Caco-2 (cell line): ENCODE measurements at places on chromosomes 4 and X.

GRCh38 chr4:99878604-99879003 lies 15.6 kb downstream of the LAMTOR3 start:
- DNase-seq, result no peak

- DNase-seq, result no peak
These were observed 35.2 kb downstream of the PTTG2 start for GRCh38 chr4:37995299-37995821.

DNA sequence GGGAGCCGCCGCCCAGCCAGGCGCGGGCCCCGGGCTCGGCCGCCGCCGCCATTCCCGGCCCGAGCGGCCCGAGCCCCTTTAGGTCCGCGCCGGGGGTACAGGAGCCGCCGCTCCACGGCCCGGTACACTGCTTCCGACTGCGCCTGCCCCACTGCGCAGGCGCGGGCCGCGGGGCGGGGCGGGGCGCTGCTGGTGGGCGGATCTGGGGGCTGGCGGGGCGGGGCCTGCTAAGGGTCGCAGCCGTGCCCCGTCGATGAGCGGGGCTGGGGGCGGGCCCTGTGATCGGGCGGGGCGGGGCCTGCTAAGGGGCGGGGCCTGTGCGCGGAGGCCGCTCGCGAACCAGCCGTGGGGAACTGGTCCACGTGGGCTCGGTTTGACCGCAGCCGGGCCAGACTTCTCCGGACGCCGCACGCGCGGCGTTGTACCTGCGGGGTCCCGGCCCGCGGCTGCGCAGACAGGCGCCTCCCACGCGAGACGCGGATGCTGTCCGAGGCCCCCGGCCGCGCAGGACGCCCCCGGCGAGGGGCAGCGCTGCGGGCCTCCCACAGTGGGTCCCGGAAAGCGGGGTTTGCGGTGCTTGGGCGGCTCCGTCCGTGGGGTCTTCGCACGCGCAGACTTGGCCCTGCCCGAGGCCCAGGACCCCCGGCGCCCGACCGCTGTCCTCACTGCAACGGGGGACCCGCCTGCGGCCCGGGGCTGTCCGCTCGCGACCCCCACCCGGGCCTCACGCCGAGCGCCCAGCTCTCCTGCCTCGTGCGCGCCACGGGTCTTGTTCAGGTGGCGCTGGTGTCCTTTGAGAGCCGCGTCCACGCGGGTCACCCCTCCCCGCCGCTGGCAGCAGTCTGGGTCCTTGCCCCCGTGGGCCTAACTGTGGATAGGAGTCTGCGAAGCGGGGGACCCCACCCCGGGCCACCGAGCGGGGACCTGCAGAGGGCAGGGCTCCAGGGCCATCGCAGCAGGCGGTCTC lies at the start of gene DGKQ:
TSS of gene DGKQ (minus strand) at position 139 of the 967 bp plus-strand sequence. CDS start at position 52, 87 bp downstream.
- peak; percentile 74 for DNase-seq

- DNase-seq, result no peak
These were observed 3.9 kb upstream of the HPGDS start for GRCh38 chr4:94346541-94346940.

DNA sequence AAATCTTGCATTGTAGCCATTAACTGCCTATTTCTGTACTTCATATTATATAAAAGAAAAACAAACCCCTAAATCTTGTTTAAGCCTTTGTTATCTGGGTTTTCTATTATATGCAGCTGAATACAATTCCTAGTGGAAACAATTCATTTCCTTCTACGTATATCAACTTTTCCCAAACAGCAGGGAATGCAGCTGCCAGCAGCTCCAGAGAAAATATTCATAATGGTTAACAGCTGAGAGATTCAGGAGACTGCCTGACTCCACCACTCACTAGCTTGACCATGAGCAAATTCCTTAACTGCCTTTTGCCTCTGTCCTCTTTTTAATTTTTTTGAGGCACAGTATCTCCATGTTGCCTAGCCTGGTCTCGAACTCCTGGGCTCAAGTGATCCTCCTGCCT lies 146.2 kb downstream of the SPATA18 start:
- DNase-seq, result no peak

DNA sequence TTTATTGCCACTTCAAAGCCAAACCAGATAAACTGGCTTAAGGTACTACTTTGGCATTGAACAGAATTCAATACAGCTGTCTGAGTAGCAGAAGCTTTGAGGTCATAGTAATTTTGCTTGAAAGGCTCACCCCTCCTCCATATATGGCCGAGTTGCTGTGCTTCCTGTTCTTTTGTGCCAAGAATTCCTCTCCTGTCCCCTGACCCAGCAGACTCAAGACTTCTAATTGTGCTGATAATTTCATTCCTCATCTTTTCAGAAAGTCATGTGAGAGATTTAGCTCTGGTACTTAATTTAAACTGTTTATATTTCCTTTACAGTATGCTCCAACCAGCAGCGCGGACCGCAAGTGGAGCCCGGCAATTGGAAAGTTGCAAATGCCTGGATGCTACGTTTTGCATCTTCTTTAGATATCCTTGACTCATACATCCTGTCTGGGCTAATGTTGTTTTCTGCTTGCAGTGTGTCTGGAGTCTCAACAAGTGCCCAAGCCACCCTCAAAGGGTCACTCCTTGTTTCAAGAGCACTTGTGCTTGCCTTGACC lies 373.4 kb downstream of the PDGFC start:
- DNase-seq, result no peak

DNA sequence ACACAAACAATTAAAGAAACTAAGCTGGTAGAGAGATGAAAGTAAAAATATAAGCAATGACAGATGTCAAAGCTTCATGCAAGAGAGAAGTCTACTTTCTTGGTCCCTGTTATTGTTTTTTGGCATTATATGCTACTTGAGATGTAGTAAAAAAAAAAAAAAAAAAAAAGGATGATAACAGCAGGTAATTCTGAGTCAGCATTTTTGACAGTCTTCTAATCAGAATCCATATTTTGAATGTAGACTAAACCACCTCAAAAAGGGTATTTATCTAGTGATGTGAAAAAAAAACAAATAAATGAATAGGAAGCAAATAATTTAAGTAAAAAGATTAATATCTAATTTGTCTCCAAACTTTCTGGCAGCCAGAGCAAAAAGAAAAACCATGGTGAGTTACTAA lies 422.2 kb upstream of the CPEB2 start:
- DNase-seq, result no peak

- no peak for DNase-seq
These were observed 46.3 kb upstream of the ARHGEF6 start for GRCh38 chrX:136827026-136827425.

DNA sequence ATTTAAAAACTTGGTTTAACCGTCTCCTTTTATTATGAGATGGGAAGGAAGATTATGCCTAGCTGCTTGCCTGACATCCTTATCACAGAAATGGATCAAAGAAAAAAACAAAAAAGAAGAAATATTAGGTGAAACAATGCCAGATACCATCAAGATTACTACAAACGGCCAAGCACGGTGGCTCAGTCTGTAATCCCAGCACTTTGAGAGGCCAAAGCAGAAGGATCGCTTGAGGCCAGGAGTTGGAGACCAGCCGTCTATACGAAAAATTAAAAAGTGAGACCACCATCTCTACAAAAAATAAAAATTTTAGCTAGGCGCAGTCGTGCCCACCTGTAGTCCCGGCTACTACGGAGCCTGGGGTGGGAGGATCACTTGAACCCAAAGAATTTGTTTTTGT lies 2.3 kb downstream of the FRYL start:
- no peak for DNase-seq

GRCh38 chr4:181508601-181509000 lies 734.6 kb upstream of the TENM3 start:
- no peak for DNase-seq

- DNase-seq, result peak; percentile 34
These were observed 768 bp upstream of the CDKL5 start for GRCh38 chrX:18424482-18425198.

- no peak for DNase-seq
These were observed 18.1 kb upstream of the HSFX3 start for GRCh38 chrX:149567621-149568417.

- no peak for DNase-seq
These were observed 105.6 kb upstream of the JADE1 start for GRCh38 chr4:128703948-128704347.

DNA sequence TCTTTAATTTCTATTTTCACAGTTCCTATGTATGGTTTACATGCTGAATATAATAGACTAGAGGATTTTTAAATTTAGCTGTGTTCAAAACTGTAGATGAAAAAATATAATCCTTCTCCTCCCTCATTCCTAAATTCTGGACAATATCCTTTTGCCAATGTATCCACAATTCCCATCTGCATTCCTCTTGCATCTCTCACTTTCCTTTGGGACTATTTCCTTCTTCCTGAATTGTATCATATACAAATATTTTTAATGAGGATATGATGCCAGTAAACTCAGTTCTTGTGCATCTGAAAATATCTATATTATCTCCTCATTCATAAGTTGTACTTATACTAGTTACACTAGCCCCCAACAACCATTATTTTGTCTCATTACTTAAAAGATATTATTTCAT lies 46.7 kb downstream of the DDX60L start:
- DNase-seq, result no peak

GRCh38 chr4:81237791-81238190 lies 22.8 kb upstream of the PRKG2 start:
- DNase-seq, result no peak

GRCh38 chrX:119790977-119791436 lies 423 bp downstream of the RPL39 start:
- peak; percentile 30 for DNase-seq

- no peak for DNase-seq
These were observed 43.3 kb upstream of the STX18 start for GRCh38 chr4:4585012-4585670.

- DNase-seq, result no peak
These were observed 2.0 kb downstream of the NYX start for GRCh38 chrX:41449131-41449530.
